Kidney tubule cell (primary cell): ENCODE measurements at places on chromosomes 11 and 22.
A peak's percentile ranks its signal among the peaks of the same experiment; 100 is the strongest.

GRCh38 chr11:112211536-112211935 is 14.7 kb upstream of the PTS start:
- DNase-seq, result no peak

DNA sequence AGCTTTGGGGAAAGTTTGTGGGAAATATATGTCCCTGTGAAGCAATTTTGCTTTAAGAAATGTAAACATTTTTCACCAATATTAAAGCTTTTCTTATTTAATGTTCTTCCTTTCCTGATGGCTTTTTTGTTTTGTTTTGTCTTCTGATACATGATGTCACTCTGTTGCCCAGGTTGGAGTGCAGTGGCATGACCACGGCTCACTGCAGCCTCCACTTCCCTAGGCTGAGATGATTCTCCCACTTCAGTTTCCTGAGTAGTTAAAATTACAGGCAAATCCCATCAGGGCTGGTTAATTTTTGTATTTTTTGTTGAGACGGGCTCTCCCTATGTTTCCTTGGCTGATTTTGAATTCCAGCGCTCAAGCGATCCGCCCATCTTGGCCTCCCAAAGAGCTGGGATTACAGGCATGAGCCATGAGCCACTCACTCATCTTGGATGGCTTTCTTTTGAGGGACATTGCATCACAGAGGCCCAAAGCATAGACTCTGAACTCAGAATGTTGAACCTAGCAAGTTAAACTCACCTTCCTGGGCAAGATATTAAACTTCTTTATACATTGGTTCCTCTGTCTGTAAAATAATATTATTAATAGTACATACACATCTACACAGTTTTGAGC is 651 bp upstream of the CARD16 start:
- DNase-seq, result peak; percentile 1

DNA sequence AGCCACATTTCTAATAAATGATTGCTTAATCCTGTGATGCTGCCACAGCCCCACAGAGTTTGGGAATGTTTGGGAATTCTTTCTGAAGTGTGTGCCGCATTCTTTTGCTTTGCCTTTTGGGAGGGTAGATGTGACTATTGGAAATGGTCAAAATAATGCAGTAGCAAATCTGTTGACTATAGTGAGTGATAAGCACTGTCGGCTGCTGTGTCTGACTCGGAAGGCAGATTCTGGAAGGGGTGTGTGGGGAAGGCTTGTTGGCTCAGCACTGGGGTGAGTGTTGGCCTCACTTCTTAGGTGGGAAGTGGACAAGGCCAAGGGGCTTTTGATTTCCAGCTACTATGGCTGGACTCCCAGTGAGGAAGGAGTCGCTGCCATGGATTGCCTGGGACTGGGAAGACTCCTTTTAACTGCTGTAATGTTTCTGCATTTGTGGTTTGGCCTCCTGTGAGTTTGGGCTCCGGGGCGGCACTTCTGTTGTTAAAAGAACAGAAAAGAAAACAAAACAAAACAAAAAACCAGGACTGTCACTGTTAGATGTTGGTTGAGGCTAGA is 20.1 kb downstream of the ZBTB16 start:
- DNase-seq, result no peak

- DNase-seq, result peak; percentile 20
Measured at GRCh38 chr11:112652786-112653390, 308.3 kb upstream of the NCAM1 start.

DNA sequence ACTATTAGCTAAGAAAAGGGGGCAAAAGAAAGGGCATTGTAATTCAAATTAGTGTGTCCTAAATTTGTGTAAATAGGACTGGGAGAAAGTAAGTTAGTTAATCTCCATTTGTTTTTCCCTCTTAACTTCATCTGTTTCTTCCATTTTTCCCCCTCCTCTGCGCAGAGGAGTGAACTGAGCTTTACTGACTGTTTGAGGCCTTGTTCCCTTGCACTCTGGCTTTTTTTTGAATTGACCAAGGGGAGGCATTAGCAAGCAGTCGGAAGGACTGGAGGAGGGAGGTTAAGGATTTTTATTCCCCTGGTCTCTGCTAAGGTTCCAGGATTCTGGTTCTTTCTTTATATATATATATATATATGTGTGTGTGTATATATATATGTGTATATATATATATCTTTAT is 15.2 kb upstream of the FANCF start:
- no peak for DNase-seq

DNA sequence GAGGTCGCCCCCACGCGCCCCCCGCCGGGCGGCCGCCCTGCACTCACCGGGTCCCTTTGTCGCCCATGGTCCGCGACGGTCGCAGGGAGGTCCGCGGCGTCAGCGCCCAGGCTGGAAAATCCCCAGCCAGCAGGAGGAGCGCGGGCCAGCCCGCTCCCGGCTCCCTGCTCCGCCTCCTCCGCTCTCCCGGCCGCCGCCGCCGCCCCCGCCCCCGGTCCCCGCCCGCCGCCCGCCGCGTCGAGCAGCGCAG is at the start of gene ARRB1:
ARRB1 (minus strand) TSS at position 121 of the 250 bp plus-strand sequence; CDS start at position 67, 54 bp downstream.
- DNase-seq, result no peak
